ENCODE measurements at places on chromosomes 3 and 15.
A peak's percentile ranks its signal among the peaks of the same experiment; 100 is the strongest.

GRCh38 chr15:54131410-54131809 is 153.2 kb downstream of the UNC13C start:
- DNase-seq, result no peak

DNA sequence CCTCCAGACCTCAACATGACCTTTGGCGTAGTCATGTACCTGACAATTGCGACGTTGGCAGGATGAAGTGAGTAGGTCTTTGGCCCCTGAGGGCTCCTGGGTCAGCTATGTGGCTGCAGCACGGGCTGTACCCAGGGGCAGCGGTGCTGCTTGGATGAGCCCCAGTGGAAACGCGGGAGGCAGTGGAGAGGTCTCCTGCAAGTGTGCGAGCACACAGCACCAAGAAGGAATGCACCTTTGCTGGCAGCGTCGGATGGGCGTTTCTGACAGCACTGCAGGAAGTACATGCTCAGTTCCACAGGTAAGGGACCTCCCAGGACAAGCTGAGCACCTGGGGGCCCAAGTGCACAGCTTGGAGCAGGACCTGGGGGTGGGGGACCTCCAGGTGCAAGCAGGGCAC is 67.4 kb upstream of the UNC13C start:
- DNase-seq, result no peak

DNA sequence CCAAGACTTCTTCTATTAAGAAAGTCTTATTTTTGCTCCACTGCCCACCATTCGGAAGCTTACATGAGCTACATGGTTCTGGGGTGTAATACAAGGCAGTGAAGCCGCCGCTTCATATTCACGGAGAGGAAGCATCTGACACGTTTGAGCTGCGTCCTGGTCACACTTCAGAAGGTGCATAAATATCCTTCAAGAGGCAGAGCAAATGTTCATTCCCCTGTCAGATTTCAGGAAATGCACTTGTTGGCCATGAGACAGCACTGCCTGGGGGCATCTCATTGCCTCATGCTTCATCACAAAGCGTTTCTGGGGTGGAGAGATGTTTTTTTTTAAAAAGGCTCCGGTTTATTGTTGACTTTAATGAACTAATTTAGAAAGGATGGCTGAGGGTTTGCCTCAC is 119.9 kb downstream of the CADPS start:
- no peak for DNase-seq

DNA sequence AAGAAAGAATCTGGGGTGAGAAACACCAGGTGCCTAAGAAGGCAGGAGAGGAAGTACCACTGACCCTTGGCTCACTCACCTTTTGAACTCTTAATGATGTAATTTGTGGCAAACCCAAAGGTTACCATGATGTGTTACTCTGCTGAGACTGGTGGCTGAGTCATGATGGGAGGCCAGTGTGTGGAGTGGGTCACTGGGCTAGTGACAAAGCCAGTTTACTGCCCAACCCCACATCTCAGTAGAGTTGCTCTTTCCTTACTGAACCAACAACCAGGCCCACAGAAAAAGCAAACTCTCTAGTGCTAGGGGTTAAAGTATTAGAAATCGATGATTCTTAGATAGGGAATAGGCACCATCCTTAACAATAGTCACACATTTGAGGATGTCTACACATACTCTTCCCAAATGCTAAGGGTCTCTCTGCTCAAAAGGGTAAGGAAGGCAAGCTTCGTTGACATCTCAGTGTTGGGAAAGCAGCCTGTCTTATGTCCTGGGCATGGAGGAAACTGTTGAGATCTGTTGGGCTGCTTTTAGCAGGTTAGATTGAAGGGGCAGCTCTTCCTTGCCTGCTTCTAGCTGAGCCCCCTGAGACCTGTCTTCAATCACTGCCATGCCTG is 3.1 kb downstream of the RBP2 start:
- DNase-seq, result no peak

DNA sequence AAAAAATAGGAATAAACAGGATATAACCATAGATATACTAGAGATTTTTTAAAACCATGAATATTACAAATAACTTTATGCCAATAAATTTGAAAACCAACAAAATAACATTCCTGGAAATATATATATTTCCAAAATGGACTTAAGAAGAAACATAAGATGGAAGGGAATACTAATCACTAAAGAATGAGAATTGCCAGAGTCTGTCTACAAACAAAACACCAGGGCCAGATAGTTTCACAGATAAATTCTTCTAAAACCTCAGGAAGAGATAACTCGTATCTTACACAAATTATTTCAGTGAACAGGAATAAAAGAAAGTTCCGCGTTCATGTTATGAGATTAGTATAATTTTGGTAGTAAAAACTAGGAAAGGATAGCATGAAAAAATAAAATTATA is 107.3 kb downstream of the HERC1 start:
- no peak for DNase-seq

- no peak for DNase-seq
These were observed 80.4 kb upstream of the GCNT3 start for GRCh38 chr15:59531066-59531675.

- no peak for DNase-seq
These were observed 237.7 kb downstream of the SLCO3A1 start for GRCh38 chr15:92091155-92091734.

DNA sequence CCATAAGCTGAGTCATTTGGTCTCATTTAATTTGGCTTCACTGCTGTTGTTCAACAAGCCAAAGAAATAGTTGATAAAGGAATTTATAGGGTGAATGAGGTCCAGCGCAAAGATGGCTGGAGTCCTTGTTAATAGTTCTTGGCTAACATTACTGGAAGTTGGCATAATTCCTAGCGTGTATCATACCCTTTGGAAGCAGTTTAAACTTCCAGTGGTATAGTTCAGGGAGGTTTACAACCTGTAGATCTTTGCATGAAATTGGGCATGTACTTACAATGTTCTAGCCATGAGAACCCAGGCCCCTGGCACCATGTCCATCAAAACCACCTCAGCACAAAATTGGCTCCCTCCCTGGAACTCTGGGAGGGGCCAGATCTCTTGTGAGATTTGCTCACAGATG is 380.8 kb downstream of the LRTM1 start:
- DNase-seq, result no peak

- DNase-seq, result no peak
These were observed 2.3 kb downstream of the IL5RA start for GRCh38 chr3:3107858-3108257.

- DNase-seq, result no peak
These were observed 238.7 kb downstream of the CPNE4 start for GRCh38 chr3:131796111-131796510.

- no peak for DNase-seq
These were observed 52.3 kb downstream of the ADAM10 start for GRCh38 chr15:58697220-58697619.

DNA sequence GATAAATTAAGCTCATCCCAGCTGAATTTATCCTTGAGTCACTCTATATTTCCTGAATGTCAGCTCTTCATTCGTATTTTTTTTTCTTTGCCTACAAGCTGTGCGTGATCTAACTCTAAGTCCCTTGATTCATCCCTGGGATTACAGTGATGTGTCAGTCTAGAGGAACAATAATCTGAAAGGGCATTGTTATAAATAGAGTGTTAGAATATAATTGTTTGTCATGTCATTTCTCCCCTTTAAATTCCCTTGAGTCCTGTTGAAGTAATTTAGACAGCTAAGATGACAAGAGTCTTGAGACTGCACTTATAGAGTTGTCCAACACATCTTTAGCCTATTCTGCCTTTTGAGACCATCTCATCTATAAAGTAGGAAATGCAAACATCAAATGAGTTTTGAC is 621.8 kb downstream of the ZIC1 start:
- no peak for DNase-seq

DNA sequence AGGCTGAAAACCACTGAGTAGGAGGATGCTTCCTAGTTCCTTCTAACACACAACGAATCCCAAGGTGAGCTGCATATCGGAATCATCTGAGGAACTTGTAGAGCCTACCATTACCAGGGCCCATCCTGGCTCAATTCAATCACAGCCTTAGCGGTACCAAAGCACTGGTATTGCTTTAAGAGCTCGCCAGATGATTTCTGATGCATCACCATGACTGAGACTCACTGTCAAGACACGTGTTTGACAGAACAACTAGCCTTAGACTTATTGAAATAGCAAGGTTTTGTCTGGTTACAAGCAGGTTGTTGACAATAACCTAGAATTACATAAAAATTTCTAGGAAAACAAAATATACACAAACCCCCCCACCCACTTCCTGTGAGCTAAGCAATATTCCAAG is 68.5 kb downstream of the CBLB start:
- no peak for DNase-seq

DNA sequence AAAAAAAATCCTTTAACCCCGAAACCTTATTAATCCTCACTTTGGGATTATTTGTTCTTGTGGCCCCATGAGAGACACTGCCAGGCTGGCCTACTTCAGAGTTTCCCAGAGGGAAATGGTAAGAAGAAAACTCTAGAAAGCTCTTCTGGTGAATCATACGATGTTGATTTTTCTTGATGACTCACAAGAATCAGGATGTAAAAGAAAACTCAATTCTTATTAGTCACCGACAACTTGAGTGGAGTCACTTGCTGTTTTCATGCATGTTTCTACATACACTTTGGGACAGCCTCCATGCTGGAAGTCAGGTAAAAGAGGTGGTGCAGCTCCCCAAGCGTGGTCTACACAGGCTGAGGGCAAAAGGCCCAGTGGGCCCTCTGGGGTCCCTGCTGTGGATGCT is 42.8 kb downstream of the MYO5C start:
- no peak for DNase-seq

DNA sequence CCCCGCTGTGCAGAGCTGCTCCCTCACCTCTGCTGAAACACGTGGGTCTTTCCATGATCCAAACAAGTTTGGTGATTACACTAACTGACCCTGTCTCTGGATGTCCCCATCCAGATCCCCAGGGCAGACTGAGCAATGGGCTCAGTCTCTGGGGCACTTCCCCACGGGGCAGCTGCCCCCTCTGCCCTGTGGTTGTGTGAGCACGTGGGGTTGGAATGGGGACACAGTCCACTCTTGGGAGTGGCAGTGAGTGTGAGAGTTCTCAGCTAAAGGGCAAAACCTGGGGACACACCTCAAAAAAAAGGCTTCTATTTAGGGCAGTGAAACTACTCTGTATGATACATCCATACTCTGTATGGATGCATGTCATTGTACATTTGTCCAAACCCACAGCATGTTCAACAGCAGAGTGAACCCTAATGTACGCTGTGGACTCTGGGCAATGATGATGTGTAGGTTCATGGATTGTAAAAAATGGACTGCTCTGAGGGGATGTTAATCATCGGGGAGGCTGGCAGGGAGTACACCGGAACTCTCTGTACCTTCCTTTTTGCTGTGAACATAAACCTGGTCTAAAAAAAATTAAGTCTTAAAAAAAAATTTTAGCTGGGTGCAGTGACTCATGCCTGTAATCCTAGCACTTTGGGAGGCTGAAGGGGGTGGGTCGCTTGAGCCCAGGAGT is 49.9 kb upstream of the BLM start:
- no peak for DNase-seq

DNA sequence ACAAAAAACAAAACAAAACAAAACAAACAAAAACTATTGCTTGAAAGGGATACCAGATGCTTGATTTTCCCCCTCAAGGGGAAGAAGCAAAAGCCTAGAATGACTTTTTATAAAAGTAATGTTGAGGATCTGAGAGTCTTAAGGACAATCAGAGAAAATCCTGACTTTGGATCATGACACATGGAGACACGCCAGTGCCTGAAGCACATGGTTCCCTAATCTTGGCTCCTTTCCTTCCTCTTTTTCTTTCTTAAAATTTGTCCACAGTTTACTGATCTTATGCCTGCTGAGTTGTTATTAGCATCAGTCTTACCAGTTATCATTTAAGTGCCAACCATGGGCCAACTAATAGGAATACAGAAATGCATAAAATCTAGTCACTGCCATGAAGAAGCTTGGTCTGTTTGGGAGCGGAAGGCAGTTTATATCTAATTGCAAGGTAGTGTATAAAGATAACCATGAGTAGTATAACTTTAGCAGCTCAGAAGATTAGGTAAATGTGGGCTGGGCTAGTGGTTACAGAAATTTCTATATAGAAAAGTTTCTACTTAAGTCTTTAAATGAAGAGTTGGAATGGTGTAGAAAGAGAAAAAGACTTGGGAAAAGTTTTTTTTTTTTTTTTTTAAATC is 6.9 kb downstream of the GLCE start:
- DNase-seq, result no peak

GRCh38 chr3:13370609-13371008 is 49.5 kb downstream of the NUP210 start:
- no peak for DNase-seq

DNA sequence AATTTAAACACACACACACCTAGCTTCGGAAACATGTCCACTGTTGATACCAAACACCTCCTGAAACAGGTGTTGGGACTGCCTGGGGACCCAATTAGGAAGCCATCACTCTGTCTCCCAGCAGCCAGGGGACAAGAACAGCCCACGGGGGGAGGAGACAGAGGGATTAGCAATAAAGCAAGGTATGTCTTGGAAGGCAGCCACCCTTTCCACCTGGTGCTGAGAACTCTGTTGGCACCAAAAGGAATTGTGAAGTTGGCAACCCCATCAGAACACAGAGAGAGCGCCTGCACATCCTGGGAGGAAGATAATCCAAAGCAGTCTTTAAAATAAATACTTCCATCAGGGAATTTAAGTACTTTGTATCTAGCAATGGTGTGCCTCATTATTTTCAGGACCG is 111.0 kb downstream of the ADAMTS17 start:
- no peak for DNase-seq

GRCh38 chr3:13648060-13649001 is 99.4 kb downstream of the FBLN2 start:
- peak; percentile 71 for DNase-seq

- no peak for DNase-seq
These were observed 62.4 kb upstream of the SIAH2 start for GRCh38 chr3:150825192-150825915.

GRCh38 chr3:156455839-156456238 is 99.1 kb downstream of the SSR3 start:
- no peak for DNase-seq

- DNase-seq, result no peak
These were observed 122.0 kb downstream of the KLF13 start for GRCh38 chr15:31448635-31448979.

- no peak for DNase-seq
These were observed 22.6 kb downstream of the TBL1XR1 start for GRCh38 chr3:177174607-177175170.

- DNase-seq, result no peak
These were observed 29.0 kb downstream of the ADCY5 start for GRCh38 chr3:123419850-123420297.

DNA sequence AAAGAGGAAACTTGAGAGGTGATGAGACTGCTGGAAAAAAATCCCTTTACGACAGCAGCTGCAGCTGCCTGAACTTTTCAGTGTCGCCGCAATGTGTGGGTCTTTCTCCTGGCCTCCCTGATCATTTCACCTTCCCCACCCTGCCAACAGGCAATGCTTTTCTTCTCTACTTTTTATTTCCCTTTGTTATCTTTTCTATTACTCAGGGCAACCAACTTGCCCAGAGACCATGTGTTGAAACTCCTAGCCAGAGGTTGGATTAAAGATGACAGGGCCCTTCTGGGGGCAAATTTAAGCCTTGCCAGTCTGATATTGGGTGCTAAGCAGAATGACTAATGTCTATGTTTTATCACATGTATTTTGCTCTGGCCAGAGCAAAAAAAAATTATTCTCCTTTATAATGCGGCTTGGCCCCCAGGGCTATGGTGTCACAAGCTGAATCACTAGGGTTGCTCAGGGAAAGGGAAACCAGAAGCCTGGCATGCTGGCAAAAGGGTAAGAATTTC is 51.5 kb upstream of the CFAP20DC start:
- DNase-seq, result no peak

GRCh38 chr3:65861718-65862117 is 177.0 kb downstream of the MAGI1 start:
- DNase-seq, result no peak

GRCh38 chr3:49805897-49806701 is 3.0 kb downstream of the INKA1 start:
- peak; percentile 22 for DNase-seq

All from CD4-positive, alpha-beta T cell treated with Interleukin-6 at 100 ng/mL for 8 hours (primary cell).